ENCODE measurements at places on chromosomes 16 and 17.

DNA sequence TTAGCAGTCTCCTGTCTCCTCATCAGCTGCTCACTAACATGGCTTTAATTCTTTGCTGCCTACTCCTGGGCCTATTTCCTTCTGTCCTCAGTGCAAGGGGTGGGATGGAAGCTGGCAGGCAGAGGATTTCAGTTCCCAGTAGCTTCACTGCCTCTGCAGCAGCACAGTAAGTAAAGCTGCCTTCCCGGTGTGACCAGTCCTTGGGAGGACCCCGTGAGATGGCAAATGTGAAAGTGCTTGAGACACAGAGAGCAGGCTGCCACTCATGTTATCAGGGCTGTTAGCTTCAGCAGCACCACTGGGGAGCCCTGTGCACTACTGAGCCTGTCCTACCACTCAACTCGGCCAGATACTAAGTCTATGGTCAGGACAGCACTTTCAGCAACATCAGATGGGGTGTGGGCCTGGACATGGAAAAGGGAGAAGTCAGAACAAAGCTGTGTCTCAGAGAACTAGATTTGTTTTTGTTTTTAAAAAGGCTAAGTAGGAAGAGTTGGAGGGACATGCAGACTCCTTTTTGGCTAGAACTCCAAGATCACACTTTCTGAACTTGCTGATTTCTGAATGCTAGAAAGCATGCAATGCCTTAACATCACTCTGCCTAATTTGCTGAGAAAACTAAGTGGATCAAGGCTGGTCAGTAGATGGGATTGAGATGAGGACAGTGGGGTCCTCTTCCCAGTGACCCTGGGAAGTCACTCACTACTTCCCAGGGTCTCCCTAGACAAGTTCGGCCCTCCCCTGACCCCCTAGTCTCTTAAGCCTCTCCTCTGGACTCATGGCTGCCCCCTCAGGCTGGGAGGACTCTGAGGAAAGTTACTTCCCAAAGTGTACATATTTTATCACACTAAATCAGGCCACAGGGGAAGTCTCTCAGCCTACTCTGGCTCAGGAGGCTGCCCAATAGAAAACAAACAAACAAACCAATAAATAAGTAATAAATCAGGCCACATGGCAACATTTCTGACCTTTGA is 1.1 kb downstream of the ACSF2 start:
- DNase-seq: no peak

DNA sequence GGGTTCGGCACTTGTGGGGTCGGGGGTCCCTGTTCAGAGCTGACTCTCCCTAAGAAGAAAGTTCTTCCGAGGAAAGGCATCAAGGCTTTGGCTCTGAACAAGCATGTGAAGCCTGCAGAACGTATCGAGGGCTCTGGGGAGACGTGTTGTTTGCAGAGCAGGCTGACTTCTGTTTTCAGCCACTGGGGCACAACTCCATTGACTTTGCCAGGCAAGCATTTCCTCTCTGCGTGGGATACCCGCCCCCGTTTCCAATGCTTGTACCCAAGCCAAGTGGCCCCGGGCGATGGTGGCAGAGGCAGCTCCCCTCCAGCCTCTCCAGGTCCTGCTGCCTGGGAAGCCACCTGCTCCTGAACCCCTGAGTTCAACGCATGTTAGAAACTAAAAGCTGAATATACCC is 255.7 kb downstream of the RBFOX3 start:
- DNase-seq: no peak

- no peak for DNase-seq
Observed at GRCh38 chr16:86241681-86242080, 268.6 kb upstream of the FOXF1 start.

- DNase-seq: no peak
Observed at GRCh38 chr17:81814748-81815645, 11.0 kb downstream of the GCGR start.

GRCh38 chr16:23682181-23682580 is 3.5 kb downstream of the PLK1 start:
- no peak for DNase-seq

- DNase-seq: no peak
Observed at GRCh38 chr17:63332286-63332685, 113.8 kb downstream of the CYB561 start.

DNA sequence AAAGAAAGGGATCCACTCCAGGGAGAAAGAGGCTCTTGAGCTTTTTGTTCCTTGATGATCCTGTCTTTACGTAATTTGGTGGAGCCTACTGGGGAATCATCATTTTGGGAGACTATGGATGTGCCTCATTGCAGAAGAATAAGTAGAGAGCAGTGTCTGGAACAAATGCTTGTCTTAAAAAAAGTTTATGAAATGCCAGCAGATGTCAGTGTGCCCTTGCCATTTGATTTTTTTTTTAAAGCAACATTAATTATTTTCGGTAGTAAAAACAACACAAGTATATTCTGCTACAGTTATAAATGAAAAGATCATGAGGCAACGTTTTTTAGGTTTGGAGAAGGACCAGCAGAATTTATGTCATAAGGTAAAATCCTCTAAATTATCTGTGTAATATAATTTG is 934.8 kb upstream of the EEF2KMT start:
- no peak for DNase-seq

Data from naive B cell (primary cell).